CD4-positive, alpha-beta T cell treated with Interleukin-15 for 4 hours (primary cell): ENCODE measurements at places on chromosomes 12 and 14.

GRCh38 chr14:101458741-101459550, 102.3 kb upstream of the DIO3 start:
- no peak for DNase-seq

- DNase-seq = peak; percentile 3
Observed at GRCh38 chr12:14803830-14804160, 325 bp downstream of the C12orf60 start.

- peak; percentile 69 for DNase-seq
Observed at GRCh38 chr12:6788972-6789924, at the start of gene CD4. CD4 (plus strand) TSS chr12:6789528; CDS start chr12:6800139, 10,611 bp downstream.

GRCh38 chr12:25151476-25151875, 43.5 kb downstream of the DNAI7 start:
- no peak for DNase-seq

DNA sequence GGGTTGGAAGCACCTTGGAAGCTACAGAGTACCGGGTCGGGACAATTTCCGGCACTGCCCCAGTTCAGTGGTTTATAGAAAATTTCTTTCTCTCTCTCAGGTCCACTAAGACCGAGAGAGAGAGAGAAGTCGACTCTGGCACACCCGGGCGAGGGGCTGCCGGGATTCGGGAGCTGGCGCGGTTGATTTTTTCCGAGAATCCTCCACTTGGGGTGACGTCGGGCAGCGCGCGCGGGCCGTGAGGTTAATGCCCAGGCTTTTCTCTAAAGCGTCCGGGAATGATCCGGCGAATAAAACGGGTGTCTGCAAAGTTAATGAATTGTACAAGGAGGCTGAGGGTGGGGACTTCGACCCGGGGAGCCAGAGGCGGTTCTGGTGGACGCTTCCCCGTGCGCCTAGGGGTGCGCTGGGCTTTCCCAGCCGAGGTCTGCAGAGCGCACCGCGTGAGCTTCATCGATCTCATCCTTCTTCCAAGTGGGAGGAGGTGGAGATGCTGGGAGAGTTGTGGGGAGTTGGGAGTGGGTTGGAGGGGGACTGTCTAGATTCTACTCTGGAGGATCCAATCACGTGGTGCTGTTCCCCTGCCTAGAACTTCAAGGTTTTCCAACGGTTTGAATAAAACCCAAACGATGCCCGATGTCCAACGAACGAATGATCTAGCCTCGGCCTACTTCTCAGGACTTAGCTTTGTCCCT, 51.9 kb upstream of the TBX3 start:
- DNase-seq = no peak

- no peak for DNase-seq
Observed at GRCh38 chr14:42370056-42370455, 763.4 kb downstream of the LRFN5 start.

- no peak for DNase-seq
Observed at GRCh38 chr12:130646716-130647370, 69.3 kb downstream of the RIMBP2 start.

DNA sequence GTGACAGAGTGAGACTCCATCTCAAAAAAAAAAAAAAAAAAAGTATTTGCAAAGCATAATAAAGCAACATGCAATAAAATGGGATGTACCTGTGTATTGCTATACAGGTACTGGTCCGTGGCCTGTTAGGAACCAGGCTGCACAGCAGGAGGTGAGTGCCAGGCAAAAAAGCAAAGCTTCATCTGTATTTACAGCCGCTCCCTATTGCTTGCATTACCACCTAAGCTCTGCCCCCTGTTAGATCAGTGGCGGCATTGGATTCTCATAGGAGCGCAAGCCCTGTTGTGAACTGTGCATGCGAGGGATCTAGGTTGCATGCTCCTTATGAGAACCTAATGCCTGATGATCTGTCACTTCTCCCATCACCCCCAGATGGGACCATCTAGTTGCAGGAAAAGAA, 113.3 kb downstream of the SCAF11 start:
- DNase-seq = no peak

DNA sequence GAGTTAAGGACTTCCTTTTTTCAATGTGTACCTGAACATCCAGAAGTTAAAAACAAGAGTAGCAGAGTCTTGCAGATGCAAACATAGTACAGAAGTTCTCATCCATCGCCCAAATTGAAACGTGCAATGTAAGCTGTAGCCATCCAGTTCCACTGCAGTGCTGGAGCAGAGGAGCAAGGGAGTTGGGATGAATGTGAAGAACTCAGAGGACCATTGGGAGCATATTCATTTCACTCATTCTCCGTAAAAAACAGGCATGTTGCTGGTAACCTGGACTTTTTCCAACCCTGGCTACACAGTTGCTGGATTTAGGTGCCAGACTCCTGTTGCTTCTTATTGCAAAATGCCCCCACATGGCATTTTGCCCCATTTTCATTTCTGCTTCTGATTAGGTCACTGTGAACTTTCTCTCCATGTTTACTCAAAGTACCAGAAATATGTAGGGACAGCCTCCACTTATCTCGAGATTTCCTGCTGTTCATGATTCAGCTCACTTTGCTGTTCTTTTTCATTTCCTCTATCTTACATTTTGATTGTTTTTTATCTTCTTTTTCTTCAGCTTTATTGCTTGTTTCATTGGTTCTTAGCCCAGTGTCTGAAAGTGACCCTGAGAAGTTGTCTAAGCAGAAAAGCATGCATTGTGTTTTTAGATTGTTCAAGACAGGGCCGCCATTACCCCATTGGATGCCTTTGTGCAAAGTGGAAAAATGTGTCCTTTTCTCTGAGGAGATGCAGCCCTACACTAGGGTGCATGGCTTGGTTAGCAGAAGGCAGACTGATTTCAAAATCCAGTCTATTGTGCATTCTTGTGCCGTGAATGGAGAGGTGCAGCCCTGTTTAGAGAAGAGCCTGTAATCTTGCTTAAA, 109.0 kb upstream of the AMIGO2 start:
- DNase-seq = no peak
